Vagina (tissue), 2 donors: ENCODE measurements at places on chromosomes 4 and X.

GRCh38 chr4:6445403-6446129, 26.8 kb downstream of the PPP2R2C start:
- no peak for DNase-seq

GRCh38 chr4:2343476-2343875, 75.0 kb downstream of the ZFYVE28 start:
- DNase-seq: peak; percentile 49

DNA sequence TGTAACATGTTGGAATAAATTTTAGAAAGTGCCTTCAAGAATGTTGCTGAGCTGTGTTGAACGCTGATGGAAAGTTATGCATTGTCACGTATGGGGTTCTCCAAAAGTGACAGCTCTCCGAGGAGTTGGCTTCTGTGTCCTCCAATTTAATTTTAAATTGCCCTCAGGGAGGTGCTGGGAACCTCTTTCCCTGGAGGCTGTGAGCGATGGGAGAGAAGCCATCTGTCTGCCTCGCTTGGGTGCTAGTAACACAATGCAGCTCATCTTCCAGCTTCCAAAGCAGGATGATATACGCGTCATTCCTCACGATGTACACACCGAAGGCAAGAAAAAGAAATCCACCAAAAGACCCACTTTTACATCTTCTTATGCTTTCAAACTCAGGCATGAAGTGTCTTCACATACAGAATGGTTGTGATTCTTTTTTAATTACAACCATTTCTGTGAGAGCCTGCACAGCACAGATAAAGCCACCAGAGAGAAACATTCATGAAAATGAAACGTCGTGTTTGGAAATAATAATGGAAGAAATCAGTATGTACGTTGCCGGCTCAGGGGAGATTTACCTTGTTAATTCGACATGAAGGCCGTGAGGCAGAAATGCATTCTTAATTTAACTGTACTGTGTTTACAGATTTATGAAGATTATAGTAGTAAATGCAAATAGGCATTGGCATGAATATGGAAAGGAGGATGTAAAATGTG, 218.9 kb downstream of the ASMT start:
- DNase-seq: no peak

DNA sequence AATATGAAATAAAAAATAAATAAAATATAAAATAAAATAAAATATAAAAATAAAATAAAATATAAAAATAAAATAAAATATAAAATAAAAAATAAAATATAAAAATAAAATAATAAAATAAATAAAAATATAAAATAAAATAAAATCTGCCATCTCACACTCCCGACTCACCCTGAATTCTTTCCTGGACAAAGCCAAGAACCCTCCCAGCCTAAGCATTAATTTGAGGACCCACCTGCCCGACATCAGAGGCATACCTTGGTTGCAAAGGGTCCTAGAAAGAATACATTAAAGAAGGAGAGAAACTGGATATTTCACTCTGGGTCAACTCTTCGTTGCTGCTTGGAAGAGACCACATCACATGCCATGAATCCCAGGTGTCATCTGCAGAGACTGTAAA, 138.3 kb downstream of the CRLF2 start:
- no peak for DNase-seq

GRCh38 chr4:170015285-170015684, 10.9 kb downstream of the MFAP3L start:
- no peak for DNase-seq

DNA sequence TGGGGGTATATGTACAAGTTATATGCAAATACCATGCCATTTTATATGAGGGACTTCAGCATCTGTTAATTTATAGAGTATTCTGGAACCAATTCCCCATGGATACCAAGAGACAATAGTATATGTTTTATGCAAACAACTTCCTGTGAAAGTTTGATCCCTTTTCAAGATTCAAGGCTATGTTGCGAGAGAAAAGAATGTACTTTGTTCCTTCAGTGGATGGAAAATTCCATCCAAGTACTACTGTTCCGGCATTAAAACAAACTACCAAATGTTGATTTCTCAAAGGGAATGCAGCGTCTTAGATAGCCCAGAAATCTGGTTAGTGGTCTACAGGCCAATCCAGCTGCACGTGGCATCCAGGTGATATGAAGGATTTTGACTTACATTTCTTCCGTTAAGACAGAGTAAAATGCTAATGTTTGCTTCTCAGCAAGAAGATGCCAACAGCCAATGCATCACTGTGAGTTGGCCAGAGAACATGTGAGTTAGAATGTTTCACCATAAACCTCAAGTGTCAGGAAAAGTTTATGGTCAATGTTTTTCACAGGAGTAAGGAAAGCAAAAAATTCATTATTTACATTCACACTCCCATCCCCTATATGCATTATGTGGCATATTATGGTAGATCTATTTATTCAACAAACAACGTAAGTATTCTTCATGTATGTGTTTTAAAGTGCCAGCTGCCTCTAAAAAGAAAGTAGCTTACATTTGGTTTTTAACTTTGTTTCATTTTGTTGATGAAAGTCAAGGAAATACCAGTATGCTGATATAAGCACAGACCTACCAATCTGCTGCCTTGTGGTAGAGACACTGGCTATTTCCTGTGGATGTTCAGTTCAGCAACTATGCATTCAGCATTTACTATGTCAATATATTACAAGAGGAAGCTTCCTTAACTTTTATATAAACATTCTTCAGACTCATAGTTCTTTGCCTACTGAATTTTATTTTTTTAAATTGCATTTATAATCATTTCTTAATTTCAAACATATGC, 44.4 kb downstream of the METTL14 start:
- no peak for DNase-seq

DNA sequence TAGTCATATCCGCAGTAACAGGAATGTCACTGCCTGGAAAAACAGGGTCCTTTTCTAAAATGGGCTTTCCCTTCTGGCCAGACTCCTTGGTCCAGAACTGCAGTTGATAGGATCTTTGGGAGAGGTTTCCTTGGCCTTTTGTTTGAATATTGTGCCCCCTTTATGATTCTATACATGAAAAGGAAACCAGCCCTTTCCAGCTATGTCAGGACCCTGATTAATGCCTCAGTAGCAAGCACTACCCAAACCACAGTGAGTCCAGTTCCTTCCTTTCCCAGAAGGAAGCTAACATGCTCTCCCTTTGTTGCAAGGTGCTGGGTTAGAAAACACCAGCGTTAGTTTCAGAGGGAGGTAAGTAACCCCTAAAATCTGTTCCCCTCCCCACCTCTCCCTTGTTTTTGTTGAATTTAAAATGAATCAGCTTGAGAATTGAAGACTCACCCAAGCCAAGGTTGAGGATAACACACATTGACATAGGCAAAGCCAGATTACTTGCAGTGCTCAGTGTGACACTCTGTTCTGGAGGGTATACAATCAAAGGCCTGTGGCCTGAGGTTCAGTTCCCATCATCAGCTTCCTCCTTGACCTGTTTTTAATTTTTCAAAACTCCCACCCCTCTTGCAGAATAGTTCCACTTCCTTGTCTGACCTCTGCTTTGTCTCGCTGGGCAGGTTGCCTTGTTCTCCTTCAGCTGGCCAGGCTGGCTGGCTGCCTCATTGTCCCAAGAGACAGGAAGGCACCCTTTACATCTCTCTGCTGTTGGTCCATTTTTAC, 87.6 kb upstream of the PLAC1 start:
- no peak for DNase-seq

DNA sequence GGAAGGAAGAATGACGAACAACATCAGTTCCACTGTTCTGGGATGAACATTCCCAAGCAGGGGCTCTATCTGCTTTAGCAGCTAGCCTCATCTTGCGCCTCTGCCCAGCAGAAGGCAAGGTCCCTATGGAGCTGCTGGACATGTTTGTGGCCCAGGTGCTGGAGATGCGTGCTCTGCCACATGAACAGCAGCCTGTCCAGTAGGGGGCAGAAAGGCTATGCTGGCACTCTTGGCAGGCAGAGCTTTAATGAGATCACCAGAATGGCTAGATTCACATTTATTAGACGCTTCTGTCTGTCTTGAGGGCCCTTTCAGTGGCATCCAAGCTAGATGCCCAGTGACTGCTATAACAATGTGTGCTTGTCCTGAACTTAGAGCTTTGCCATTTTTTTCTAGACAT, 1826.0 kb downstream of the STIM2 start:
- DNase-seq: no peak

DNA sequence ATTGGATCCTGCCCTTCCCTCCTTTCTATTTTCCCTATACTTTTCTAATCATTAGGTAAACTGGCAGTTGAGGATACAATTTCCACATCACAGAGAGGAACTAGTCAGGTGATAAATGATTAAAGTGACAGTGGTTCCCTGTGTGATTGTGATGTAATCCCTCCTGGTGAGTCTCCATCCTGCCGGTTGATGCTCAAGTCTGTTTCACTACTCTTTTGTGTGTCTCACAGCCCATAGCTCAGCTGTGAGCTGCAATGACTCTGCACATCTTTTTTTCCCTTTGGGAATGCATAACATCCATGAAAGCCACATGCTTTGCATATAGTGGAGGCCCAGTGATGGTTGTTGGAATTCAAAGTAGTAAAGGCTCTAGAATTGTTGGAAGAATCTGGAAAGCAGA, 60.4 kb downstream of the CCNI start:
- DNase-seq: no peak

GRCh38 chr4:102623622-102624021, 122.5 kb downstream of the NFKB1 start:
- DNase-seq: no peak

GRCh38 chrX:1306909-1307625, 29.5 kb upstream of the IL3RA start:
- no peak for DNase-seq

GRCh38 chr4:174041555-174042105, 241.8 kb downstream of the FBXO8 start:
- DNase-seq: no peak

DNA sequence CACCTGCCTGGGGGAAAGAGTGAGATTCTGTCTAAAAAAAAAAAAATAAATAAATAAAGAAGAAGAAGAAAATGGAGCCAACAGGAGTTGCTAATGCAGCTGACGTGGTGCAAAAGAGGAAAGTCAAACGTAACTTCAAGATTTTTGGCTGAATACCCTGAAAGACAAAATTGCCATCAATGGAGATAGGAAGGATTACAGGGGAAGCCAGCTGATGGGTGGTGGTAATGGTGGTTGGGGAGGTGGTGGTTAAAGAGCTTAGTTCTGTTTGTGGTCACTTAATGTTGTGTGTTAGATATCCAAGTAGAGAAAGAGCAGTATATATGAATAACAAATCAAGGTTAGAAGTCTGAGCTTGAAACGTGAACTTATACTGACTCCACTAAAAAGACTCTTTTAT, 225.4 kb downstream of the ARHGAP24 start:
- no peak for DNase-seq

GRCh38 chr4:158094413-158095134, 78.3 kb downstream of the GASK1B start:
- no peak for DNase-seq

DNA sequence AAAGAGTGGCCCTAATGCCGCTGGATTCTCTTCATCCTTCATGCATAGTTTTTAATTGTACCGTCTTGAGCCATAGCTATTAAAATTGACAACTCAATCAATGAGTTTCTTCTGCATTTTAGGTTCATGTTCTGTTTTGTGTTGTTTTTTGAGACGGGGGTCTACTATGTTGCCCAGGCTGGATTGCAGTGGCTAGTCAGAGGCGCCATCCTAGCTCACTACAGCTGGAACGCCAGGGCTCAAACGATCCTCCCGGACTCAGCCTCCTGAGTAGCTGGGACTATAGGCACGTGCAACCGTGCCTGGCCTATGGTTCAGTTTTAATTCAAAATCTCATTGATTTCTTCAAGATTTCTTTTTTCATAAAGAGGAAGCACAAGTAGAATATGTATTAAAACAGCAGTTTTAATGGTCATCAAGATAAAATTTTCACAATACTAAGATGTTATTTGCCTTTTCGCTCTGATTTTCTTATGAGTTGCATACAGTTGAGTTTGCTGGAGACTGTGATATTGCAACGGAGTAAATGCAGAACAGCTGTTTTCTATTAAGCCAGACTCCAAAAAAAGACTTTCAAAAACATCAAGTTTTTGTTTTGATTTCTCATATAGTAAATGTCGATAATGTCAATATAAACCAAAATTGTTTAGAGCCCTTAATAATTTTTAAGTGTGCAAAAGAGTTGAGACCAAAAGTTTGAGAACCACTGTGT, 1.1 kb upstream of the STX18 start:
- DNase-seq: no peak

GRCh38 chr4:87913896-87914295, 61.6 kb upstream of the SPP1 start:
- DNase-seq: no peak

DNA sequence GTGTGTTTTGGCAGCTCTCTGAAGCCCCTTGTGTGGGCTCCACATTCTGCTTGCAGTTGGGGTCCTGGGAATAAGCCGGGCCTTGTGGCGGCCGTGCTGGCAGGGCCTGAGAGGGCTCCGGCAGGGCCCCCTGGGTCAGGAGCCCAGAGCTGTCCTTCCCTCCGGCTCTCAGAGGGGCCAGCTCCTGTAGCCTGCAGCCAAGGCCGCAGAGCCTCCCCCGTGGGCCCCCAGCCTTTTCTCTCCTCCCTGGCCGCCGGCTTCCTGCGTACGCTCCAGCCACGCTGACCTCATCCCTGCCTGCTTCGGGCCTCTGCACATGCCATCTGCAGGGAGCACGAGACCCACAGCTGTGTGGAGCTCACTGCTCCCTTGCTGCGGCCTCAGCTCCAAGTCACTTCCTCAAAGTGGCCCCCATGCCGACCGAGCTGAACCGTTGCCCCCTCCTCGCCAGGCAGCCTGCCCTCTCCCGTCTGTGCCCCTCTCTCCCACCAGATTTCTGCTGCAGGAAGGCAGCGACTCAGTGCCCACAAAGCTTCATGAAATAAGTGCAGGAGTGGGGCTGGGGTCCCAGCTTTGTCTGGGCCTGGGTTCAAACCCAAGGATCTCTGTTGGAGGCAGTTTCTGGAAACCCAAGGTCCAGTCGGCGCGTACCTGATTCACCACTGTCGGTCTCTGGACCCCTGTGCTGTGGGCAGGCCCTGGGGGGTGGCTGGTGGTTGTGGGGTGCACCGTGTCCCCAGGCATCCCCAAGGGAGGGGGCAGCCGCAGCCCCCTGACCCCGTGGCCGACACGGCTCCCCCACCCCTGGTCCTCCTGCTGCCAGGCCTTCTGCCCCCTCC, 57.1 kb upstream of the NKX1-1 start:
- no peak for DNase-seq

DNA sequence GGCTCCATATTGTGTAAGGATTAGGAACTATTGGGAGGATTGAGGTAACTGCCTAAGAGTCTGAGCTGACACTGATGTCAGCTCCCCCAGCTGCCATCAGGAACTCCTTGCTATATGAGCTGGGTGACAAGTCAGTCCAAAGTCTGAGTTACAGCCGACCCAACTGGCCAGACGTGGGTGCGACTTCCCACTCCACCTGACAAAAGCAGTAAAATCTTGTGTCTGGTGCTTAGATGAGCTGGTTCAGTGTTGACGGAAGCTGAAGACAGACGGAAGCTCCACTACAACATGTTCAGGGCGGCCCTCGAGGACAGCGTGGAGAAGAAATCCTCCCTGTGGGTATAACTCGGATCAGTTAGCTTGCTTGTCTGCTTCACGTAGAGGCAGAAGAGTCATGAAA, 22.8 kb upstream of the NAT8L start:
- no peak for DNase-seq

GRCh38 chrX:71102292-71102691, 4.2 kb downstream of the CXorf65 start:
- no peak for DNase-seq

- DNase-seq: no peak
These were observed 748 bp downstream of the CFP start for GRCh38 chrX:47628982-47629381.
